ENCODE measurements at places on chromosomes 4 and X.

DNA sequence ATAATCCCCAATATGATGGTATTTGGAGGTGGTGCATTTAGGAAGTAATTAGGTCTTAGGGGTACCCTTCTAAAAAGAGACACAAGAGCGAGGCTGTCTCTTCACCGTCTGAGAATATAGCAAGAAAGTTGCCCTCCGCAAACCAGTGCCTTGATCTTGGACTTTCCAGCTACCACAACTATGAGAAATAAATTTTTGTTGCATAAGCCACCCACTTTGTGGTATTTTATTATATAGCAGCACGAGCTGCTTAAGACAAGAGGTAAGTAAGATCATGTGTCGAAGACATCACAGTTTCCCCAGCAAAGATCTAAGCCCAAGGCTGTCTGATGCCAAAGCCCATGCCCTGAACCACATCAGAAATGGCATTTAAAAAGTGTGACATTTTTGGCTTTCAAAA is 9.6 kb upstream of the EXOSC9 start:
- no peak for DNase-seq

- no peak for DNase-seq
Measured at GRCh38 chr4:52408471-52408870, 250.6 kb downstream of the USP46 start.

DNA sequence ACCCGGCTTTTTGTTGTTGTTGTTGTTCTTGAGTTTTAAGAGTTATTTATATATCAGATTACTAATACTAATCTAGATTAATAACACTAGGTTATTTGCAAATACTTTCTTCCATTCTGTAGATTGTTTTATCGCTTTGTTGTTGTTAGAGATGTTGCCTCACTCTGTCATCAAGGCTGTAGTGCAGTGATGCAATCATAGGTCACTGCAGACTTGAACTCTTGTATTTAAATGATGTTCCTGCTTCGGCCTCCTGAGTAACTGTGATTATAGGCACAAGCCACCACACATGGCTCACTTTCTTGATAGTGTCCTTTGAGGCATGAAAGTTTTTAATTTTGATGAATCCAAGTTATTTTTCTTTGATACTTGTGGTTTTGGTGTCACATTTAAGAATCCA is 129.0 kb downstream of the VSIG4 start:
- DNase-seq: no peak

- no peak for DNase-seq
Measured at GRCh38 chr4:19945501-19945900, 306.2 kb upstream of the SLIT2 start.

- no peak for DNase-seq
Measured at GRCh38 chr4:168577624-168578023, 80.8 kb downstream of the PALLD start.

- no peak for DNase-seq
Measured at GRCh38 chr4:98560321-98560720, 98.1 kb downstream of the TSPAN5 start.

GRCh38 chr4:114052227-114052626 is 72.8 kb upstream of the ARSJ start:
- no peak for DNase-seq

GRCh38 chr4:55763996-55764395 is 55.6 kb upstream of the EXOC1L start:
- DNase-seq: no peak

DNA sequence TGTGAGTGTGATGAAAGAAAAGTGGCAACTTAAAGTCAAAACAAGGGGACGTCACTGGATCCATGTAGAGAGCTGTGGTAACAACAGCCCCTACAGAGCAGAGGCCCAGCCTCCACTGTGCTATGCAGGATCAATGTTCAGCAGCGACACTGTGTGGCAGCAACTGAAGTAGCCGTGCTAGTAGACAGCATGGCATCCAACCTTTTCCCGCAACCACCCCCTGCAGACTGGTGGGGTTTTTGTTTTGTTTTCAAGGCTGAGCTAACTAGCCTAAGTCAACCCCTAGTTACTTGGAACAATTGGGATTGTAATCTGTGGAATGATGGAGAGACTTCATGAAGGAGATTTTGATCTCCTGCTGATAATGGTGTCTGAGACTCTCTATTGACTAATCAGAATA is 44.4 kb upstream of the PPARGC1A start:
- no peak for DNase-seq

DNA sequence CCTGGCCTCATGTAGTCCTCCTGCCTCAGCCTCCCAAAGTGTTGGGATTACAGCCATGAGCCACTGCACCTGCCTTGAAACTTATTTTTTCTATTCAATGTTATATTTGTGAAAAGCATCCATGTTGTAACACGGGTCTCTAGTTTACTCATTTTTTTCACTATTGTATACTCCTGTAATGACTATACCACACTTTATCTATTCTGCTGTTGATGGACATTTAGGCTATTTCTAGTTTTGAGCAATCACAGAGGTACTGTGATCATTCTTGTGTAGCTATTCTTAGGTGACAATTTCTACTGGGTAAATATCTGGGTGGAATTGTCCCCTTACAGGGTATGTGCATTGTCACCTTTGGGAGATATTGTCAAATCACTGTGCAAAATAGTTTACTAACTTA is 3.6 kb downstream of the DRP2 start:
- no peak for DNase-seq

DNA sequence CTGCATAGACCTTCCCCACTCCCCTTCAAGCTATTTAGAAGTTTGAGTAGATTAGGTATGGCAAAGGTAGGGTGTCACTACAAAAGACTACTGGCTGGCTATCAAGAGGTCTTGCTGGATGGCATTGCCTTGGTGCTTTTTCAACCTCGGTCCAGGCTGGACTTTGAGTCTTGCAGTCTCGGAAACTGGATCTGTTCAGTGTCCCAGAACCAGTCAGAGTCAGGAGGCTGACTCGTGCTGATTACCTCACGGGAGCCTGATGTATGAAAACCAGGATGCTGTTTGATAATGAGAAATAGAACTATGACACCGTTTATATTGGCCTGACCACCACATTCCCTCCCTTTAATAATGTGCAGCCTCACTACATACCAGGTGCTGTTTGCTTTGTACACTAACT is 2.7 kb upstream of the PHKA1 start:
- no peak for DNase-seq

- DNase-seq: no peak
Measured at GRCh38 chr4:146051728-146052391, 113.2 kb upstream of the ZNF827 start.

- DNase-seq: no peak
Measured at GRCh38 chr4:153593161-153593560, 90.9 kb upstream of the TLR2 start.

GRCh38 chr4:141657550-141658250 is 21.3 kb downstream of the IL15 start:
- DNase-seq: no peak

- no peak for DNase-seq
Measured at GRCh38 chr4:184287697-184288255, 70.1 kb upstream of the ENPP6 start.

DNA sequence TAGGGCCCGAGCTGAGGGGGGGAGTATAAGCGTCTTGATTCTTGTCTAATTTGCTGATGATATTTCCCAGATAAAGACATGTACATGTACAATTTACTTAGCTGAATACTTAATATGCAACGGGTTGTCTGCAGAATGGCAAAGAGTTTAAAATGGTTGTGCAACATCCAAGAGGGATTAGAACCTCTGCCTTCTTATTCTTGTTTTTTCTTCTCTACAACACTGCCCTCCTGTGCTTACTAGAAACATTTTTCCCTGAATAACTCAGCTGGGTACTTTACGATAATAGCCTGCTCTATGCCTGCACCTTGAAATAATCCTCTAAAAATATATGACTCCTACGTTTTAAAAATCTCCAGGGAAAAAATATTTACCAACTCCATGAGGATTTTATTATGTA is 41.8 kb downstream of the INTS12 start:
- no peak for DNase-seq

- DNase-seq: no peak
Measured at GRCh38 chr4:2008671-2008920, 178 bp downstream of the NELFA start.

GRCh38 chr4:180086480-180087190 is 2156.6 kb upstream of the TENM3 start:
- DNase-seq: no peak

GRCh38 chr4:187335339-187335738 is 611.7 kb upstream of the FAT1 start:
- DNase-seq: no peak

DNA sequence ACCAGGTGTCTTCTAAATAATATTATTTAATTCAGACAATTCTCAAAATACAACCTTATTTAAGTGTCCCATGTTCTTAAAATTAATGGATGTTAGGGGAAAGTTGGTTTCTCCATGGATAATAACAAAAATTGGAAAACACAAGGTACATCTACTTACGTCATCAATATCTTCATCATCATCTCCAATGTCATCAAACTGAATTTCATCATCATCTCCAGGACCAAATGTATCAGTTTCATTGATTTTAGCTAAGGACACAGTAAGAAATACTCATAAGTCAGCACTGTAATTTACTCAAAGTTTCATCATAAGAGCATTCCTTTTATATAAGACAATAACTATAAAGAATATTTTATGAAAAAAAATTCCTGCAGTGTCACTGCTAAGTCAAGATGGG is 11.3 kb downstream of the EIF1AX start:
- DNase-seq: no peak

DNA sequence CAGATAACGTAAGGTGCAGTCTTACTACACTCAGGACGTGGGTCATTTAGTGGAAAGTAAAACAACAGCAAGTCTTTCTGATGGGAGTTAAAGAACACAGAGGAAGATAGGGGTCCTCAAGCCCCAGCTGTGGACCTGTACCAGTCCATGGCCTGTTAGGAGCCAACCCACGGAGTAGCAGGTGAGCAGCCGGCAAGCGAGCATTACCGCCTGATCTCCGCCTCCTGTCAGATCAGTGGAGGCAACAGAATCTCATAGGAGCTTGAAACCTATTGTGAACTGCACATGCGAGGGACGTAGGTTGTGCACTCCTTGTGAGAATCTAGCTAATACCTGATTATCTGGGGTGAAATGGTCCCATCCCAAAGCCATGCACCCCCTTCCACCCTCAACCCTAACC is 1180.8 kb downstream of the FSTL5 start:
- DNase-seq: no peak

- no peak for DNase-seq
Measured at GRCh38 chr4:158605393-158605792, 66.3 kb downstream of the C4orf46 start.

DNA sequence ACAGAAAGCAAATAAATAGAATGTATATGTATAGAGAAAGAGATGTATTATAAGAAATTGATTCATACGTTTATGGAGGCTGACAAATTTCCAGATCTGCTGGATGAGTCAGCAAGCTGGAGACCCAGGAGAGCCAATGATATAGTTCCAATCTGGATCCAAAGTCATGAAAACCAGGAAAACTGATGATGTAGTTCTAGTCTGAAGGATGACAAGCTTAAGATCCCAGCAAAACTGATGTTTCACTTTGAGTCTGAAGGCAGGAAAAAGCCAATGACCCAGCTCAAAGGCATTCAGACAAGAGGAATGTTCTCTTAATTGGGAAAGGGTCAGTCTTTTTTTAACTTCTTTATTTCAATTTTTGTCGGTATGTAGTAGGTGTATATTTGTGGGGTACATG is 102.6 kb downstream of the LHFPL1 start:
- DNase-seq: no peak

DNA sequence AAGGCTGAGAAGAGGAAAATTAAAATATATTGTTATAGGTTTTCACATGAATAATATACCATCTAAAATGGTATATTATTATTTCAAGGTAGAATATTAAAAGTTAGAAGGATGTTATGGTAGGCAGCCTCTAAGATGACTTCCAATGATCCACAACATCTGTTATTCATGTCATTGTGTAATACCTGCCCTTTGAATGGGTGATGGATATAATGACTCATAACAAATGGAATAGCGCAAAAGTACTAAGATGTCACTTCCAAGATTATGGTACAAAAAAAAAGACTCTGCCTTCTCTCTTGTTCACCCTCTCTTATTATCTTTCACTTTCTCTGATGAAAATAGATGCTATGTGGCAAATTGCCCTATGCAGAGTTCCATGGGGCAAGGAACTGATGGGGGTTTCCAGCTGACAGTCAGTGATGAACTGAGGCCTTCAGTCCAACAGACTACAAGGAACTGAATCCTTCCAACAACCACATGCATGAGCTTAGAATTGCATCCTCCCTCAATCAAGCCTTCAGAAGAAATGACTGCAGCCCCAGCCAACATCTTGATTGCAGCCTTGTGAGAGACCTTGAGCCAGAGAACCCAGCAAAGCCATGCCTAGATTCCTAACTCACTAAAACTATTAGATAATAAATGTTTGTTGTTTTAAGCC is 57.7 kb downstream of the HS6ST2 start:
- DNase-seq: no peak

DNA sequence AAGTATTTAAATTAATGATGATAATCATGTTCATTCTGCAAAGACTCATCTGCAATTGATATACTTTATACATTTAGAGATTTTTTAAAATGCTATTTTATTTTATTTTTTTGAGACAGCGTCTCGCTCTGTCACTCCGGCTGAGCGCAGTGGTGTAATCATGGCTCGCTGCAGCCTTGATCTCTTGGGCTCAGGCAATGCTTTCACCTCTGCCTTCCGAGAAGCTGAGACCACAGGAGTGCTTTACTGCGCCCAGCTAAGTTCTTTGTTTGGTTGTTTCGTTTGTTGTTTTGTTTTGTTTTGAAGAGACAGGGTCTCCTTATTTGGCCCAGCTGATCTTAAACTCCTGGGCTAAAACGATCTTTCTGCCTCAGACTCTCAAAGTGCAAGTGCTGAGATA is 1541.0 kb downstream of the PCDH7 start:
- no peak for DNase-seq

DNA sequence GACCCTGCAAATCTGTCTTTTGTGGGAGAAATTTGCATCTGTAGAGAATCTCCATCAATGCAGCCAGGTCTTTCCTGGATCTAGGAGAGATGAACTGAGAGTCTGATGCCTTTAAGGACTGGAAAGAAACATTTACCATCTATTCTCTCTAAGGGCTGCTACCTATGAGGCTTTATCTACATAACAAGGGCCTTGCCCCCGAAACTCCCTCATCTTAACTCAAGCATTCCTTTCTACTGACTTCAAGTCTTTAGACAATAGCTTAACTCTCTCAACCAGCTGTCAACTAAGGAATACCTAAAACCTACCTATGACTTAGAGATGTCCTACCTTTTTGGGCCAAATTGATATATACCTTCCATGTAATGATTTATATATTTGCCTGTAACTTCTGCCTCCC is 32.1 kb downstream of the MAGEB17 start:
- DNase-seq: no peak

DNA sequence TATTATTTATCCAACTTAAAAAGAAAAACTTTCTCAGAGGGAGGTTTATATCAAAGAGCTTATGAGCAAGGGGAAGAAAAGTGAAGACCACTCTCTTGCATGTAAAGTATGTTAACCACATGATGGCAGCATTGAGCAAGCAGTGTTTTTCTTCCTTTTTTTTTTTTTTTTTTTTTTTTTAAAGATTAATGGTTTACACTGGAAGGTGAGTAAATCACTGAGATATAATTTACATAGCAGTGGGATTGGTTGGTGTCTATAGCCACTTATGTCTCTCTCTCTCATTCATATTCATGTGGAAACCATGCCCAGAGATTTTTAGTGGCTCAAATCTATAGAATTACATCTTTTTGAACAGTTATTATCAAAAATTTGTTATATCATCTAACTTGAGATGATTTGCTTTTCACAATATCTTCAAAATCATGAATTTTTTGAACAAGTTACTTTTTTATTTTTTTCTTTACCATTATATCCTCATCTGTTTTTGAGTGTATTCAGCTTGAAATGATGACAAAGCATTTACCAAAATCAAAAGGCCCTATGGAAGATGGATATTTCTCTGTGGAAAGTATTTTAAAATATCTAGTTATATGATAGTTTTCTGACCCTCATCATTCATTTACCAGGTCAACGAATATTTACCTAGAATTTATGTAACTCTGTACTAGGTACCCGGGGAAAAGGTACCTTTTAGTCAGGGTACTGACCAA is 31.6 kb downstream of the MTHFD2L start:
- no peak for DNase-seq

All from stimulated activated CD4-positive, alpha-beta T cell treated with anti-CD3 and anti-CD28 coated beads, Interleukin-1b, Interleukin-23, amount 100 ng/mL, for 1 hour (primary cell).